RWPE1 (cell line): ENCODE measurements at places on chromosomes 3 and 15.
A peak's percentile ranks its signal among the peaks of the same experiment; 100 is the strongest.

DNA sequence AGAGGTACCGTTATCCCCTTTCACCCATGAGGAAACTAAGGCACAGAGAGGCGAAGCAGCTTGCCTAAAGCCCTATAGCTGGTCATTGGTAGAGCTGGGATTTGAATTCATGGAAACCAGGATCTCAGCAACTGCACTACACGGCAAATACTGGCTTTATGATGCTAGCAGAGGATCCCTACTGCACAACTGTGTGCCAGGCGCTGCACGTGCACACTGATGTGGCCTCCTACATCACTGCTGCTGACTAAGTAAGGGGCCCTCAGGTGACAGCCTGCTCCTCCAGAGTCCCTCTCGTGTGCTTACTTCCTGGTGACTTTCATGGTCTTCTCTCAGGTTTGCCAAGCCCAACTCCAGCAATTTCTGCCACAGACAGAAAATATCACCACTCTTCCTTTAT, 3.4 kb upstream of the POLG start:
- no peak for DNase-seq

- no peak for DNase-seq
Measured at GRCh38 chr3:55623786-55624185, 136.7 kb upstream of the WNT5A start.

- DNase-seq = no peak
Measured at GRCh38 chr3:145906301-145906700, 254.7 kb downstream of the PLOD2 start.

- DNase-seq = peak; percentile 26
Measured at GRCh38 chr3:74443102-74443501, 171.4 kb downstream of the CNTN3 start.

- no peak for DNase-seq
Measured at GRCh38 chr3:65828706-65829105, 210.0 kb downstream of the MAGI1 start.

GRCh38 chr3:150414258-150414657, 6.2 kb downstream of the TSC22D2 start:
- DNase-seq = no peak

DNA sequence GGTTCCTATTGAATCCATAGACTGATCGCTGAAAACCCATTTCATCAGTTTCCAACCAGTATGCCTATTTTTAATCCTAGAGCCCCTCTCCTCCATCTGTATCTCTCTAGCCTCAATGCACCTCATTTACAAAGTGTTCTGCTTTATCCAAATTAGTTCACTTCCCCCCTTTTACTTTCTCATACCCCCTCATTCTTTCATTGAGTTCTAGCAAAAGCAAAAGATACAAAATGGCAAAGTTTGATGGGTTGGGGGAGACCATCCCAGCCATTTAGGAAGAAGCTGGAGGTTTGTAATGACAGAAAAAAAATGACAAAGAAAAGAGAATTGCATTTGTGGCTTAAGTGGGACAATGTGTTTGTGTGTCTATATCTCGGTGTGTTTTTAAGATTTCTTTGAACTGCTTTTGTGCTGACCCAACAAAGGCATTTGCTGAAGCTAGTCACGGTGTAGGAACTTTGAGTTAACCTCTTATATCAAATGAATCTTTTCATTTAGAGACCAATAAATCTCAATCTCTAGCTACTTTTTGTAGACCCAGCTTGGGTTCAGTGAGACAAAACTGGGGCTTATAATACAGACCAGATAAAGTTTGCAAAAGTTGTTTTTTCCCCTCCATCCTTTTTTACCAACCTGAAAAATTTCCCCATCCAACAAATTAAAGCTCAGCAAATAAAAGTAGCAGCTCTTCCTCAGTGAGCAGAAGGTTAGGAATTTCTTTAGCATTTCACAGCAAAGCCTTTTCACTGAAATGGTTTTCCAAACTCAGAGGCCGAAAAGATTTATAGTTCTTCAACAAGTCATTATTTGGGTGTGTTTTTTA, 18.7 kb downstream of the NR2F2 start:
- no peak for DNase-seq

- no peak for DNase-seq
Measured at GRCh38 chr3:175272392-175272791, 413.3 kb downstream of the NAALADL2 start.

GRCh38 chr15:80482696-80483095, 78.5 kb downstream of the ARNT2 start:
- DNase-seq = no peak
